ENCODE measurements at places on chromosomes 5 and 9.

DNA sequence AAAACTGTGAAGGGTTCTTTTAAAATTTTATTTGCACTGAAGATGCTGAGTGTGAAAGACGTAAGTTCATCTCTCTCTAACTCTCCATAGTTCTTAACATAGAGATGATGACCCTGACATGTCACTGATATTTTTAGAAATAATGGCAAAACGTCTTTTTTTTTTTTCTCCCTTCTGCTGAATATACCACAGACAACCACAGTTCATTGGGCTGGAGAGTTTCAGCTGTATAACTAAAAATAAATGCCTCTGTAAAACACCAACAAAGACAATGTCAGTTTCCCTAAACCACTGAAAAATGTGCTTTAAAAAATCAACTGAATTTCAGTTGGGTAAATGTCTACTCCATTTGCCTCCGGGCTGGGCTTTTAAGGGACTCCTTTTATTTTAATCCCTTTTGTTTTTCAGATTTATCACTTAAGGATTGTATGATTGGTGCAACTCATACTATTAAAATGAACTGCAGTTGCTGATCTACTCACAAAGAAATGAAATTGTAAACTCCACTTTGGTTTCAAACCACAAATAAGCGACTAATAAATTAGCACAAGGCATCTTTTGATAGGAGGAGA, 830.9 kb upstream of the WWC1 start:
- peak; percentile 29 for DNase-seq

DNA sequence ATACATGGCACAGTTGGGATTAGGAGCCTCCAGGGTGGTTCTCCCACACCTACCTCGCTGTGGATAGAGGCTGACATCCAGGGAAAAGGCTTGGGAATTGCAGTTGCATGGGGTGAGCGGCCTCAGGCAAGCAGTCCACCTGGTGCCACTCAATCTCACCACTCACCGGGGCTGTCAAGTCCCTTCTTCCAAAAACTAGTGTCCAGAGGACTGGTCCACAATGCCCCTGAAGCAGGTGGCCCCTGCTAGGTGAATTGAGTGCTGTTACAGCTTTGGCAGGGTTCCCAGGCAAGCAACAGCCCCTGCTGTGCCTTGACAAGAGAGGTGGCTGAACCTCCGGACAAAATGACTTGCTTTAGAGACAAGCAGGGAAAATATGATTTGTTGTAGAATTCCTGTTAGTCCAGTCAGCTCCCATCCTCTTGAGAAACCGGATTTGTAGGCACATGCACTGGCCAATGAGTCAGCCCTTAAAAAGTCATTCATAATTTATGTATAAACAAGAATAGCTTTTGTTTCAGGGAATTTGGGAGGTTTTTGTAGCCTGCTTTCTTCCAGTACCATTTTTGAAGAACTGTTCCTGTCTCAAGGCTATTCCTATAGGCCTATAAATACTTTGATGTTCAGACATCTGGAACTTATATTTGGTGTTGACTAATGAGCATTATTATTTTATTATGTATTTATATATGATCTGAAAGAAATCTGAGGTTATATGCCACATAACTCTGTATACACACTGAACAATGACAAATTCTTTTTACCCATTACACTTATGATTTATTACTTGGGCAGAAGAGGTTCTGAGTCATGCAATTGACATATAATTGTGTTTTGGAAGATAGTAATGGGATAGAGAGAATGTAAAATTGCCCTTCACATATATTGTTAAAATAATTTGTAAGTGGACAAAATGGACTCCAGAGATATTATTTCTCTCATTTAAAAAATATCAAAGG, 411.1 kb downstream of the ACTL7B start:
- no peak for DNase-seq

DNA sequence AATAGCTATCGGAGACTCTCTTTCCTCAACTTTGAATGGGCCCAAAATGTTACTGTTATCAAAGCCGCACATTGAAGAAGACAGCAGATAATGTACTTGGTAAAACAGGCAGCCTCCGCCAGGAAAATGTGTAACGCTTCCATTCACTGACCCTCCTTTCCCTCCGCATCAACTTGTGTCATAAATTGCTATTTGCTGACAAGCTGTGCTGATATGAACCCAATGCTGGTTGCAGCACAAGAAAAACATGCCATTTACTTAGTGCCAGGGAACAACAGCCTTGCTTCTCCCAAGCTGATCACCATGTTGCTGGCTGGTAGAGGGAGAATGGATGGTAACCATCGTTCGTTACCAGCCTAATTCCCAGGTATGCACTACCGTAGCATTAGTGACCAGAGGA, 162.6 kb upstream of the PPP1R2B start:
- DNase-seq = no peak

DNA sequence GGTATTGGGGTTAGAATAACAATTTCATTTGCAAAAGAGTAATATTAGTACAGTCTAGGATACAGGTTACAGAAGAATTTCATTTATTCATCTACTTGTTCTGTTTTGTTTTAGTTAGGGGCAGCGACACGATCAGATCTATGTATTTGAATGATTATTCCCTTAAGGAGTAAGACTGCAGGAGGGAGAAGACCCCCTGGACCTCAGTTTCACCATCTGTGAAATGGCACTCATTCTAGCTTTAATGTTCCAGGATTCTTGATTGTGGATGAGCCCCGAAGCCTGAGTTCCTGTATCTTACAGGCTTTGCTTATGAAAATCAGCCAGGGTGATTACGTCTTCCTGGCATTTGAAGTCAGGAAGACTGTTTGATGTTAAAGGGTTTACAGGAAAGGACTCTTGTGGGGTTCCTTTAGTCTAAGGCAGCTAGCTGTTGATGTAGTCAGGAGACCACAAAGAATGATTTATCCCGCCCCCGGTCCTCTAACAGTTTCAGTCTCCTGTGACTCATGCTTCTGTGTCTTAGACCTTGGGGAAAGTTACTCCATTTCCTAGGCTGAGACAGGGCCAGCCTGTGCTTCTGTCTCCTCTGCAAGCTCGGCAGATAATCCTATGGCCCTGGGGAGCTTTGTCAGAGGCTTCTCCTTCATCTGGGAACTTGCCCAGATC, 11.5 kb downstream of the SMIM3 start:
- DNase-seq = peak; percentile 37

DNA sequence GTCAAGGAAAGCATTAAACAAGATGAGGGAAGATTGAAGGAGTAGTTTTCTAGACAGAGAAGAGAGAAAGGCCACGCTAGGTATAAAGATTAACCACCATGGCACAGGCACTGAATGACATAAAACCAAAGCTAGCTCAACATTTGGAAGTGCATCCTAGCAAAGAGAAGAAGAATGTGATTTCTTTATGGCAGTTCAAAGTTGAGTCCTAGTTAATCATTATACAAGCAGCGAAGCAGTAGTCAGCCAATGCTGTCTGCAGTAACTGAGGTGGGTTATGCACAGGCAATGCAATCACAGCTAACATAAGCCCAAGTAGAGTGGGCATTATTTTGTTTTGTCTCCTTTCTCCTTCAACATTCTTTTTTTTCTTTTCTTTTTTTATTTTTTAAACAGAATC, 24.0 kb upstream of the ANKRD31 start:
- no peak for DNase-seq

DNA sequence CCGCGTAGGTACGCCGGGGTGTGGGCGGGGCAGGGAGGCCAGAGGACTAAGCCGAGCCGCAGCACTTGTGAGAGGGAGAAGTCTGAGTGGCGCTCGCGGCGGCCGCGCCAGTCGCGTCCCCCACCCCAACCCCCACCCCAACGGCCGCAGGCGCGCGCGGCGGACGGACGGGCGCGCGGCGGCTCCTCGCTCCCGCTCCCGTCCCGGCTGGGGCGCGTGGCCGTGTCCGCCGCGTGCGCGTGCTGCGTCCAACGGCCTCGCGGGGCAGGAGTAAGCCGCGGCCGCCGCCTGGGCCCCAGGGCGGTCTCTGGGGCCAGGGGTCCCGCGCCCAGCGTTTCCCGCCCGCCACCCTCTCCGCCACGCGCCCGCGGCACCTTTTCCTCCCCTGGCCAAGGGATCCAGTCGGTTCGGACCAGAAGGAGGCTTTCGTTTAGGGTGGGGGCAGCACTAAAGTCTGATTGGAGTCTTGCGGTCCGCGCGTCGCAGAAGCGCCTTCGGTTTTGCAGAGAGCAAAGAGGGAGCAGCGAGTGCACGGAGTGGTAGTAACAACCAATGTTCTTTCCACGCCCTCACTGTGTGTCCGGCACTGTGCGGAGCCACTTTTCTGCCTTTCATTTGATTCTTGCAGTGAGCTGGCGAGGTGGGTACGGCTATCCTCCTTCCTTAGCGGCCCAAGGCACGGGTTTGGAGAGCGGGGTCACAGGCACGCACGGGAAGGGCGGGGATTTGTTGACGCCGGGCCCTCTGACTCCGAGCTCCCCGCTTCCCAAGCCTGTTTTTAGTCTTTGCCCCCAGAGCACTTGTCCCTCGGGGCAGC, 483 bp downstream of the G3BP1 start:
- no peak for DNase-seq

DNA sequence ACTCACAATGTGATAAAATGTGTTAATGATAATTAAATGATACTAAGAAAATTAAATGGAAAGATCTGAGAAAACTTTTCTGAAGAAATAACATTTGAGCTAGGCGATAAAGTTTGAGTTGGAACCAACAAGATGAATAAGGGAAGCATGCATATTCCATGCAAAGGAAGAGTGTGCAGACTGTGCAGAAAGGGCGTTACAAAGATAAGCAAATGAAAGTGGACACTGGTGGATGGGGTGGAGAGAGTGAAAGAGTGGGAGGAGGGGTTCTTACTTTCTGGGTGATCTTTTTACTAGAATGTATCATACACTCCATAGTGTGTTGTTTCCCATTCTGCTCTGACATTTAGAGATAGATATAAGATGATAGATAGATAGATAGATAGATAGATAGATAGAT, 138.7 kb downstream of the HTR1A start:
- no peak for DNase-seq

All from GM06990 (cell line).